ENCODE measurements at places on chromosomes 3 and 15.

- DNase-seq = no peak
These were observed 3.3 kb upstream of the CD96 start for GRCh38 chr3:111538681-111539083.

DNA sequence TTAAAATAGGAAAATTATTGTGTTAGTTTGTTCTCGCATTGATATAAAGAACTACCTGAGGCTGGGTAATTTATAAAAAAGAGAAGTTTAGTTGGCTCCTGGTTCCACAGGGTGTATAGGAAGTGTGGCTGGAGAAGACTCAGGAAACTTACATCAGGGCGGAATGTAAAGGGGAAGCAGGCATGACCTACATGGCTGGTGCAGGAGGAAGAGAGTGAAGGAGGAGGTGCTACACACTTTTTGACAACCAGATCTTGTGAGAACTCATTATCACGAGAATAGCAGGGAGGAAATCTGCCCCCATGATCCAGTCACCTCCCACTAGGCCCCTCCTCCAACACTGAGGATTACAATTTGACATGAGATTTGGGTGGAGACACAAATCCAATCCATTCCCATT is 490.7 kb downstream of the RBMS3 start:
- no peak for DNase-seq

DNA sequence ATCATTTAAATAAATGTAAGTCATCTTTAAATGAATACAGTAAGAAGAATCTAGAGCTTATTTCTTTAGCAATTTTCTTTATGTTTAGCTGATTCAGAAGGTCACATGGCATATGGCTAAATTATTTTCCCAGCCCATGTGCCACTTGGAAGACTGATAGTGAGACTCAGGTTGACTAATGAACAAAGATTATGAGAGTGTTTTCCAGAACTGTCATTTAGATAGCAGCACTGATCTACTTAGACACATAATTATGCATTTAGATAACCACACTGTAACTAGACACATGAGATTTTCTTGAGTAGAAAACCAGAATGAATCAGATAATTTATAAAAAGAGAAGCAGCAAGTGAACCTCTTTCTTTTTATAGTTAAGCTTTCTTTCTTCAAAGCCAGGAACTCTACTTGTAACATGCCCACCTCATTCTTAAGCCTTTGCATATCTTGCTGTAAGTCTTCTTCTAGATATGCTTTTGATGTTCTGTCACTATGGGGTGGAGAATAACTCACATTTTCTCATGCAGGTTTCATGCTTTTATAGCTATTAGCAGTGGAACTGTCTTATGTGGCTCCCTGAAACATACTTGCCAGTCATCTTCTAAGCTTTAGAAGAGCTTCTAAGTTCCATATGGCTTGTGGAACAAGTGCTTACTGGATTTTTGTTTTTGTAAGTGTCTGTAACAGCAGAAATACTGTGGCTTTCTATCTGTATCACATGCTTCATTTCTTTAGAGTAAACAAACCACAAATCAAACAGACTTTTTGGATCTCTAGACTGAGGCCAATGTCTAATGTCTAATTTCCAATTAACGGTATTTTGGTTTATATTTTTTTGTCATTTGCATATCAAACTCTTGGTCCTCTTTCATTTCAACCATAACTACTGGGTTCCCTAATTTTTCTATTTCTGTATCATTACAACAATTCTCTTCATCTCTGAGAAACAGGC is 101.4 kb downstream of the LMLN start:
- DNase-seq = no peak

DNA sequence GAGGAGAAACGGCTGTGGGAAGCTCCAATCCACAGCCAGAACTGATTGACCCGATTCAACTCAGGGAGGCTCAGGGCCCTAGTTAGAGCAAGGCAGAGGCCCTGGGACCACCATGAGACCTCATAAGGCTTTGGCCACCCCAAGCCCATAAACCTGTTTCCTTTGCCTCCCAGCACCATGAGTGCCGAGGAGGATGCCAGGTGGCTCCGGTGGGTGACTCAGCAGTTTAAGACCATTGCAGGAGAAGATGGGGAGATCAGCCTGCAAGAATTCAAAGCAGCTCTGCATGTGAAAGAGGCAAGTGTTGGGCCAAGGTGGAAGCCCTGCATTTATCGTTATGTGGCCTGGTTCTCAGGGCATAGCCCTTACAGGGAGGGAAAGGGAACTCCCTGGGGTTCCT is 11.9 kb downstream of the NOX5 start:
- DNase-seq = no peak

GRCh38 chr3:189365609-189366564 is 194.1 kb downstream of the TPRG1 start:
- no peak for DNase-seq

GRCh38 chr3:153980252-153980590 is 141.0 kb upstream of the ARHGEF26 start:
- DNase-seq = no peak

DNA sequence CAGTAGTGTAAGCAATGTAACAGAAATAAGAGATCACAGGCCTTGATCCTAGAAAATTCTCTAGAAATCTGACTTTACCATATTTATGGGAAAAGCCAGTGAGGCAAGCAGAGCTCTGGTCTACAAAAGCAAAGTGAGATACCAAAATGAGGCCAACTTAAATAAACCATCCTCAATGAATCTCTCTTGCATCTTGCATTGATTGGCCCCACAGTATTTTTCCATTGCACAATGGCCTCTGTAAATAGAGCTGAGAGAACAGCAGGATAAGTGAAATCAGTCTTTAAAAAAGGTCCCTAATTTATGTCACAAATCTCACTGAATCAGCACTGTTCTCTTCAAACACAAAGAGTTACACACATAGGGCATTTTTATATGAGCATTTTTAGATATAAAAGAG is 8.9 kb downstream of the CFAP20DC start:
- DNase-seq = no peak

DNA sequence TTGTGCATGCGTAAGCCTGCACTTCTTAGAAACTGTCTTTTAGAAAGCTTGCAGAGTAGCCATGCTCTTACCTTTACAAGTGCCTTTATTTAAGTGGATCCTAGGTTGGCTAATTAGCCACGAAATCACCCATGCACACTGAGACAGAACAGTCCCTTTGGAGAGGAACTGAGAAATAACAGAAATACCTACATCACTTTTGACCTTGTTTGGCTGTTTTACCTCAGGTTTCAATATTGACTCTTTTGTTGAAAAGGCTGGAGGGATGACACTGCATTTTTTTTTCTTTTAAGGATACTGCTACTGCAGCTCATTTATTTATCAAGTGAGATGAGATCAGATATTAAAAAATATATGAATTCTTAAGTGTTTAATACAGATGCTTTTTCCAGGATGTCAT is 155.6 kb upstream of the GOLIM4 start:
- DNase-seq = no peak

GRCh38 chr15:73146419-73146818 is 94.2 kb downstream of the NEO1 start:
- no peak for DNase-seq
